Activated CD4-positive, alpha-beta T cell treated with anti-CD3 and anti-CD28 coated beads, Interleukin-2, amount 50 U/mL, for 1 hour (primary cell): ENCODE measurements at places on chromosomes 1 and 21.

- DNase-seq = no peak
These were observed 41.0 kb downstream of the RUNX3 start for GRCh38 chr1:24888971-24889676.

DNA sequence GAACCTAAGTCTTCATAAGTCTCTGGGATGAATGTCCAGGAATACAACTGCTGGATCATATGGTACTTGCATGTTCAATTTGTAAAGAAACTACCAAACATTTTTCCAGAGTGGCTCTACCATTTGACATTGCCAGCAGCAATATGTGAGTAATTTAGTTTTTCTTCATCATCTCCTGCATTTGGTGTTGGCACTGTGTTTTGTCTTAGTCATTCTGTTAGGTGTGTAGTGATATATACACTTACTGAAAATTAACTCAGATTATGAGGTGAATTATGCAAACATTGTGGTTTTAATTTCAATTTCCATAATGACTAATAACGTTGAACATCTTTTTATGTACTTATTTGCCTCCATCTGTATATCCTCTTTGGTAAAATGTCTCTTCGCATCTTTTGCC lies 138.7 kb downstream of the LRRC40 start:
- no peak for DNase-seq

- no peak for DNase-seq
These were observed 330.6 kb downstream of the DUSP10 start for GRCh38 chr1:221411283-221411682.

- DNase-seq = no peak
These were observed 213.3 kb upstream of the ZRANB2 start for GRCh38 chr1:71294178-71294577.

GRCh38 chr1:21649315-21649714 lies 19.8 kb downstream of the RAP1GAP start:
- no peak for DNase-seq

DNA sequence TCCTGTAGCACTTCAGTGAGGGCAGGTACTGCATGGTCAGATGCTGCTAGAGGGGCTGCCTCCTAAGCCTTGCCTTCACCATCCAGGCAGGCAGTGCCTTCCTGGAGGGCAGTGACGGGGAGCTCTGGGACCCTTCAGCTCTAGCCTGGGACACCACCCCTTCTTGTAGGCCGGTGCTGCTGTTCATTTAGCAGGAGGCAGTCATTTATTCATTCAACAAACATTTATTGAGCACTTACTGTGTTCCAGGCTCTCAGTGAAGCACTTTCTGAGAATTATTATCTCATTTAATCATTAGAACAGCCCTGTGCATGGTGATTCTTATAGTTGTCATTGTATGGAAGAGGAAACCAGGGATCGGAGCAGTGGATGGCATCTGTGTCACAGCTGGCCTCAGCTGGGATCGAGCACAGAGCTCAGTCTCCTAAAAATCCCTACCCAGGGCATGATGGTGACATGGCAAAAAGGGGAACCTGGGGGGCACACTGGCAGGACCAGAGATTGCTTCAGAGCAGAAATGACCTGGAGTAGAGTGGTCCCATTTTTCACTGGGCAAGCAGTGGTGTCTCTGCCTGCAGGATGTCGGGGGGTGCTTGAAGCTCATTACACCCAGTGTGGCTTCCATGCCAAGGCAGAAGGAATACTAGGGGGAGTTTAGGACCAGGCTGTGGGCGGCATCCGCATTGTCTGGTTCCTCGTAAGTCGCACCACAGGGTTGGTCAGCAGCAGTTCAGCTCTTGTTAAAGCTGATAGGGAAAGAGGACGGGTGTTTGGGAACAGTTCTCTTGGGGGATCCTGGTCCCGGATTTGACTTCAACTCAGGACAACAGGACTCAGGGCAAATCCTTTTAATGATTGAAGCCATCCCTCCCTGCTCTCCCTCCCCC lies 28.8 kb downstream of the ARHGEF10L start:
- no peak for DNase-seq

DNA sequence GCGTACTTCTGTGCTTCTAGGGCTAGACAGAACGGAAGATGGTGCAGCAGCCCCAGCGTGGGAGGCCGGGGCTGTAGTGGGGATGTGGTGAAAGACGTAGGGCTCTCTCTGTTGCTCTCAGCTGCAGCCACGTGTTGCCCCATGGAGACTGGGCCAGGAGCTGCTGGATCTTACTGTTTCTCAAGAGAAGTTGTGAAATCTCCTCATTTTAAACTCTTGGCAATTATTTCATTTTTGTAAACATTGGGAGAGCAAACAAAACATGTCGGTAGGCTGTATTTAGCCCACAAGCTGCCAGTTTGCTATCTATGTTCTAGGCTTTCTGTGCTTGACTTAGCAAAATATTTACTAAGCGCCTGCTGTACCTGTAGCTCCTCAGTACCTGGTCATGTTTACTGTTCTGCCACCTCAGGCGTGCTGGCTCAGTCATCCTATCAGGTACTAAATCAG lies 15.9 kb upstream of the ELOA start:
- DNase-seq = no peak

GRCh38 chr1:168591641-168592250 lies 15.3 kb downstream of the XCL1 start:
- DNase-seq = no peak

DNA sequence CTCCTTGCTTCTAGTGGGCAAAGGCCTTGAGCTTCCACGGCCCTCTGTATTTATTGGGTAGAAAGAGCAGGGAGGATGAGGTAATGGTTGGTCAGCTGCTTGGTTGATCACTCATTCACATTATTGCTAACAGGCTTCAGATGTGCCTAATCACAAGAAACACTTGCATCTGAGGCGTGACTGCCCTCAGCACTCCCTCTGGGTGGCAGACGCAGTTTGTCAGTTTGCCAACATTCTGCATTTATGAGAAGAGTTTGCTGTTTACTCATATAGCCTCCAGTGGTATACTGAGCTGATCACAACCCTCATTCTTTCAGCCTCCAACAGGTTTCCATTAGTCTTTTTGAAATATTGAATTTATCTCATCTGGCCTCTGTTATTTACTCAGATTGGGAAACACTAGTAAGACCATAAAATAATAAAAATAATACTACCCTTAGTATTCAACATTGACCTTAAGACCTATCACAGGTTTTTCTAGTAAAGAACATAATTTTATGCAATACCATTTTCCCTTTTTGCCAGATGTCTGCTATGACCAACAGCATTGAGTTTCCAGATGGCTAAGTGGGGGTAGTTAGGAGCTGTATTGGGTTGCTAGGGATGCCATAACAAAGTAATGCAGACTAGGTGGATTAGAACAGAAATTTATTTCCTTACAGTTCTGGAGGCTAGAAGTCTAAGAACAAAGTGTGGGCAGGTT lies 53.3 kb downstream of the PTGFR start:
- no peak for DNase-seq

DNA sequence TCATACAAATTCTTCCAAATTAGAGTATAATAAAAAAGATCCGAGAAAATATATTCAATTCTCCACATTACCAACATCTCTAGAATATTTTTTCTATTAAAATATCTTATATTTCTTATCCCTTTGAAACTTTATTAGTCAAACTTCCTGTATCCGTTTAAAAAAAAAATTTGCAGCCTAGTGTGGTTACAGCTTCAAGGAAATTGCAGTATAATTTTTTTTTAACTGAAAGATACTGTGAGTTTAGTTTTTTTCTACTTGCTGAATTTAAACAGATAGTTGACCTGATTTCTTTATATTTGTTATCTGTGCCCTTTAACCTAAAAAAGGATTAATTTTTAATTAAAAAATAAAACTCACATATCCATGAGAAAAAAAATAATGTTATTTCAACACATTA lies 1.5 kb downstream of the RGS18 start:
- no peak for DNase-seq

- no peak for DNase-seq
These were observed 24.0 kb downstream of the ECE1 start for GRCh38 chr1:21266119-21266774.

DNA sequence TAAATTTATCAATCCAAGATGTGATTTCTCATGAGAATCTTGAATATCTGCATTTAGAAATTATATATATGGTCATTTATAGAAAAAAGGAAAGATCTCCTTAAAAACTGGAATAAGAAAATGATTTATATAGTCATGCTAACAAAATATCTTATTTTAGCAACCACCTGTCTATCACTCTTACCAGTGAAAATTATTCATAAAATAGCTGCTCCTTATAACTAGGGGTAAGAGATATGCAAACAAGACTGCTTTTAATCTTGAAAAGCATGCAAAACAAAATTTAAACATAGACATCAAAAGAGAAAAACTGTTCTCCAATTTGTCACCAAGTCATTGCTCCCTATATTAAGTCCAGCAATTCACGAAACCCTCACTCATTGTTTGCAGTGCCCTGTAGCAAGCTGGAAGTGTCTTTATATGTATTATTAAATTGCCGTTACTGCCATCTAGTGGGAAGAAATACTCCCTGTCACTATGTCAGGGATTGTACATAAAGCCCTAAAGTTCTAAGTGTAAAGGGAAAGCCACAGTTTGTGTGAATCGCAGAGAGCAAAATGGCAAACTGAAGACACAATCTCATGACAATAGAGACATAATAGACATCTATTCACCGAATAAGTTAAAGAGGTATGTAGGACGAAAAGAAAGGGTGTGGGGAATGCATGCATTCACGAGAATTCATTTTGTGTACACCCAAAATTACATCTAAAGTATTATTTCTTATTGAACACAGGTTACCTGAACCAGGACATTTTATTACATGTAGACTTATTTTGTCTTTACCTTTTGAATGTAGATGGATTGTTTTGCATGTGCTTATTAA lies 600.5 kb downstream of the USP25 start:
- DNase-seq = no peak

DNA sequence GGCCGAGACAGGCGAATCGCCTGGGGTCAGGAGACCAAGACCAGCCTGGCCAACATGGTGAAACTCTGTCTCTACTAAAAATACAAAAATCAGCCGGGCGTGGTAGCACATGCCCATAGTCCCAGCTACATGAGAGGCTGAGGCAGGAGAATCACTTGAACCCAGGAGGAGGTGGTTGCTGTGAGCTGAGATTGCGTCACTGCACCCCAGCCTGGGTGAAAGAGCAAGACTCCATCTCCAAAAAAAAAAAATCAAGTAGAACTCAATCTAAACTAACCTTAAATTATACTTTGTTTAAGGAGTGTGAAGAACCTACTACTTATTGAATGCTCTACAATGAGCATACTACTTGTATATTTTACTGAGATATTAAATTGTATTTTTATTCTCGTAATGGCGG lies 30.5 kb upstream of the RNF186 start:
- no peak for DNase-seq

GRCh38 chr1:69328186-69328585 lies 239.5 kb upstream of the LRRC7 start:
- DNase-seq = no peak

DNA sequence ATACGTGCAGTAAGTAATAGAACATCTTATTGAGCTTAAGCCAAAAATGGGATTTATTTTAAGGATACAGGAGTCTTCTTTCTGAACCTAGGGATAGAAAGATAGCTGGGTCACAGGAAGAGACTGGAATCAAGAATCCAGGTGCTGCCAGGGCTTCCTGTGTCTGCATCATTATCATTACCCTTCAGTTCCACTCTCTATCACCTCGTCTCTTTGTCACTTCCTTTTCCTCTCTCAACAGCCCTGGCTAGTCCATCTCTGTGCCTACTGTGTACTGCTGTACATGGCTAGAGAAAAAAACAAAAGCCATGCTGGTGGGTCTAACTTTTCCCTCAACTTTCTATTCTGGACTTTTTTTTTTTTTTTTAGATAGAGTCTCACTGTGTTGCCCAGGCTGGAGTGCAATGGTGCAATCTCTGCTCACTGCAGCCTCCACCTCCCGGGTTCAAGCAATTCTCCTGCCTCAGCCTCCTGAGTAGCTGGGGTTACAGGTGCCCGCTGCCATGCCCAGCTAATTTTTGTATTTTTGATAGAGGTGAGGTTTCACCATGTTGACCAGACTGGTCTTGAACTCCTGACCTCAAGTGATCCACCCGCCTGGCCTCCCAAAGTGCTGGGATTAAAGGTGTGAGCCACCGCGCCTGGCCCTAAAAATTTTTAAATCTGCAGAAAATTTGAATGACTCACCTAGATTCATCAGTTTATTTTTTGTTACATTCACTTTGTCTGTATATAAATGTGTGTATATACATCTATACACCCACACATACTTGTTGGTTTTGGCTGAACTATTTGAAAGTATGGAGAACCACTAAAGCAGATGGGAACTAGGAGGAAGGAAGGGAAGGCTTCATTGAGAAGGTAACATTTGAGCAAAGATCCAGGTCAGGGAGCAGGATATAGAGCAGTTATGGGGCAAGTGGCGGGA lies 31.9 kb downstream of the UBE4B start:
- DNase-seq = no peak

DNA sequence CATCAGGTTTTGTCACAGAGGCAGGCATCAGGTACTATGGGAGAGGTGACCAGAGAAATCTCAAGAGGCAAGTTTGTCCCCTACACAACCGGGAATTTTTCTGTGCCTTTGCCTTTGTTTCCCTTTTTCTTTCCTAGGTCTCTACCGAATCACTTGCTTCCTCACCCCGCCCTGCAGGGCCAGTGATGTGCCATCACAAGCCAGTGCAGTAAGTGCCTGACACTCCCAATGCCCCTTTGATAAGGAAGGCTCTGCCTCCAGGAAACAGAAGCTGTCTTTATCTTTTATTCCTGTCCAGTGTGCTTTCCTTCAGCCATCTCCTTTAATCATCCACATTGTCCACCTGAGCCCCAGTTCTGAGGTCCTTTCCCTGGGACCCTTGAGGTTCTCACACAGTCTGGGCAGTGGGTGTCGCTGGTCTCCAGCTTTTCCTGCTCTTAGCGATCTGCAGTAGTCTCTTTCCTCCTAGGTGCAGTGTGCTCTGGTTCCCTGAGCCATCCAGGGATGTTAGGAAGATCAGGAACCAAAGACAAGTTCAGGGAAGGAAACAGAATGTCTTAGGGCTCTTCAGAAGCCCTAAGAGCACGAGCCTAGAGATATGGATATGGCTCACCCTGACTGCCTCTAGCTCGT lies 36.6 kb downstream of the GJA5 start:
- peak; percentile 16 for DNase-seq

GRCh38 chr1:246587606-246588005 lies 21.4 kb downstream of the CNST start:
- no peak for DNase-seq

- no peak for DNase-seq
These were observed 148.2 kb upstream of the COL6A1 start for GRCh38 chr21:45833414-45833813.

- DNase-seq = no peak
These were observed 76.9 kb downstream of the LEPR start for GRCh38 chr1:65497256-65497830.

- no peak for DNase-seq
These were observed 22.6 kb downstream of the RPRD2 start for GRCh38 chr1:150386592-150386991.

DNA sequence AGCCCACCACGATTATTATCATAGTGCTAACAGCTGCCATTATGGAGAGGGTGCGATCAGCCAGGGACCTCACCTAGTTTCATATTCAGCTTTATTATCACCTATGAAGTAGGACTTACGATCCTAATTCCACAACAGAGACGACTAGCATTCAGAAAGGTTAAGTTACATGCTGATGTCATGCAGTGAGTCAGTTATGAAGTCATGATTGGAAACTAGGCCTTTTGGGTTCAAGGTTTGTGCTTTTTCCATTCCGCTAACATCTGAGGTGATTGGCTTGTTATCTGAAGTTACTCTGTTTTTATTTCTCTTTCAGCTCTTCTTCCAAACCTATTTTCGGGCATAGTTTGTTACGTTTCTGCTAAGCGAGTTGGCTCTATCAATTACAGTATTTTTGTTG lies 251.1 kb downstream of the CAMTA1 start:
- DNase-seq = no peak

- no peak for DNase-seq
These were observed 275.9 kb upstream of the C1orf105 start for GRCh38 chr1:172144445-172145061.

- DNase-seq = no peak
These were observed 3.0 kb downstream of the NHLH2 start for GRCh38 chr1:115837740-115838421.
